Large intestine (tissue), 12 donors: ENCODE measurements at places on chromosomes 12 and 14.
A peak's percentile ranks its signal among the peaks of the same experiment; 100 is the strongest.

GRCh38 chr12:29559198-29559597, 61.7 kb upstream of the OVCH1 start:
- peak; percentile 59 for DNase-seq

GRCh38 chr12:6053541-6053940, 70.9 kb downstream of the VWF start:
- no peak for DNase-seq

DNA sequence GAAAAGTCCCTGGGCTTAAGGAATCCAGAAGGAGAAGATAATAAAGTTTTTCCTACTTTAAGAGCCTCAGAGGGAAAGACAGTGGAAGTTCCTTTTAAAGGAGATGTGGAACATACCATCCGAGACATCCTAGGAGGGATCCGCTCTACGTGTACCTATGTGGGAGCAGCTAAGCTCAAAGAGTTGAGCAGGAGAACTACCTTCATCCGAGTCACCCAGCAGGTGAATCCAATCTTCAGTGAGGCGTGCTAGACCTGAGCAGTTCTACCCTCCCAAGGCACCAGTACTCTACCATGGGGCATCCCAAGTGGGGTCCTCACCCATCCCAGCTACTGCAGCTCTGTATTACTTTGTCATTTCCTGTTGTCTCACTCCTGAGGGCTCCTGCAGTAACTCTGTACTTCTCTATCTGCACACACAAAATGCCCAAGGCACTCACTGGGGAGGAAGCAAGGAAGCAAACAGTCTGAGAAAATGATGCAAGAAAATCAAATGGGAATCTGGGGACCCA, 3.8 kb downstream of the TINF2 start:
- no peak for DNase-seq

DNA sequence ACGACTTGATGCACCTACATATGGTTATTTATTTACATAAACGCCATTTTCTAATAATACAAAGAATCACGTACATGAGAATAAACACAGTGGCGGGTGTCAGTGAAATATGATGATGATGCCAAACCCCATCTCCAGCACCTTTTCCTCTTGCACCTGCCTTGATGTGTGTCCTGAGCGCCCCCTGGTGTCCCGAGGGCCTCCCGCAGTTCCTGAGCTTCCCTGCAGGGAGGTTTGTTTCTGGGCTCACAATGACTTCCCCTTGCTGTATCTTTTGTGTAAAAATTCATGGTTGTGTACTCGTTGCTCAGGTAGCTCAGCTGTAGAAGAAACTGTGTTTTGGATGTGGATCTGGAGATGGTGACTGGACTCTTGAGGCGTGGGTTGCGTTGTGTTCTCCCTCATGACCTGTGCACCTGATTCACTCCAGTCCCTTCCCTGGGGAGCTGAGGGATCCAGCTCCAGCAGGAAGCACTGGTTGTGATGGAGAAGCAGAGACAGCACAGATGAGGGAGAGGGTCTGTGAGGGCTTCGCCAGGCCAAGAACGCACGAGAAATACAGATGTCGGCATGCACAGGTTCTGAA, 1037.8 kb downstream of the TMEM121 start:
- no peak for DNase-seq

- no peak for DNase-seq
These were observed 23.8 kb upstream of the PYROXD1 start for GRCh38 chr12:21413369-21414277.

- DNase-seq, result no peak
These were observed 2.3 kb upstream of the CD69 start for GRCh38 chr12:9763025-9763424.

- DNase-seq, result no peak
These were observed 8.2 kb upstream of the PPP1CC start for GRCh38 chr12:110750784-110751461.

- DNase-seq, result no peak
These were observed 17.0 kb downstream of the NID2 start for GRCh38 chr14:52051871-52052270.
